ENCODE measurements at places on chromosomes 7 and 10.

- no peak for DNase-seq
Measured at GRCh38 chr10:69878038-69878437, 76.3 kb downstream of the COL13A1 start.

- no peak for DNase-seq
Measured at GRCh38 chr10:84179059-84179710, 5.6 kb downstream of the GPR15LG start.

DNA sequence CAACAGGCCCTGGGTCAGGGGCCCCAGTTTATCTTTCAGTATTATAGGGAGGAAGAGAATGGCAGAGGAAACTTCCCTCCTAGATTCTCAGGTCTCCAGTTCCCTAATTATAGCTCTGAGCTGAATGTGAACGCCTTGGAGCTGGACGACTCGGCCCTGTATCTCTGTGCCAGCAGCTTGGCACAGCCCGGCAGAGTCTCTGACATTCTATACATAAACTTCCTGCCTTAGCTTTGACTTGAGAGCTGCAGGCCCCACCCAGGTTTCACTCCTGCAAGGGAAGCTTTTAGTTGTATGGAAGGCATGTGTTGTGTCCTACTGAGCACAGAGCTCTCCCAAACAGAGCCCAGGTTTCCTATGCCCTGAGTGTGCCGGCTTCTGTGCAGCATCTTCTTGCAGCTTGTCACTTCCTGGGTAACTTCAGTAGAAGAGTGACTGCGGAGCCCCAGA is 205.6 kb upstream of the PRSS58 start:
- DNase-seq: no peak

GRCh38 chr7:93636276-93636675 is 61.8 kb upstream of the CALCR start:
- no peak for DNase-seq

- no peak for DNase-seq
Measured at GRCh38 chr7:8719102-8719501, 285.7 kb downstream of the NXPH1 start.

- DNase-seq: no peak
Measured at GRCh38 chr7:42227021-42227420, 10.0 kb downstream of the GLI3 start.

DNA sequence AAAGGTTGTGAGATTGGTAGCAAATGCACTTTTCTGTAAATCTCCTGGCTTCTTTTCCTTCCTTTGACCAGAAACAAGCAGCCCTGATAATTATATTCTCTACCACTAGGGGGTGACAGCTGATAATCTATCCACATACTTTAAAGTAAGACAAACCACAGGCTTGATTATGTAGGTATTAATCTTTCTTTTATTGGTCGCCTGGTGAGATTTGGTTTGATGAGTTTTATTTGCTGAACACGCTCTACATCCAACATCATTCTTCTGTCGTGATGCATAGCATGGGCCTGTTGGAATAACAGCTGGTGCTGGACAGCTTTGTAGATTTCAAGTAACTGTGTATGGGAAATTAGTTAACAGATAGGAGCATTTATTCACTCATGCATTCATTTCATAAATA is 63.5 kb downstream of the ZNF365 start:
- DNase-seq: peak; percentile 45

- DNase-seq: no peak
Measured at GRCh38 chr10:124724279-124725027, 19.7 kb downstream of the FAM53B start.

DNA sequence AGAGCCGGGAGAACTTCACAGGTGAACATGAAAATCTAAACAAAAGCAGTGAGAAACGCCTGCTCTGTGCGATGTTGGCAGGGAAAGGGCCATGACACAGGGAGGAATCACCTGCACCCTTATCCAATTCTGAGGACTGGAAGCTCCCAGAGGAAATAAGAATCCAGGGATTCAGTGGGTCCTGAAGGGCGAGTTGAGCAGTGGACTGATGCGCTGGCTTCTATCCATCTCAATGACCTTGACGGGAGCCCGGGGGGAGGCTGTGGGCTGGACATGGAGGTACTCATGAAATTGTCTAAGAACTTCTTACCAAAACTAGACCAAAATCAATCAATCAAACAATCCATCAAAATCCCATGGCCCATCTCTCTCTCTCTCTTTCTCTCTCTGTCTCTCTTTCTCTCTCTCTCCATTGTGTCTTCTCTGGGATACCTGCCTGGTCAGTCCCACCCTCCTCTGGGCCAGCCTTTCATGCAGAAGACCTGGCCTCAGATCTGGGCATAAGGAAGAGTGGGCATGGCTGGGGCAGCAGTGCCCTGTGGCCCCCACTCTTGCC is 7.2 kb downstream of the CPXM2 start:
- DNase-seq: no peak

GRCh38 chr7:47330561-47331178 is 251.2 kb downstream of the TNS3 start:
- DNase-seq: no peak

DNA sequence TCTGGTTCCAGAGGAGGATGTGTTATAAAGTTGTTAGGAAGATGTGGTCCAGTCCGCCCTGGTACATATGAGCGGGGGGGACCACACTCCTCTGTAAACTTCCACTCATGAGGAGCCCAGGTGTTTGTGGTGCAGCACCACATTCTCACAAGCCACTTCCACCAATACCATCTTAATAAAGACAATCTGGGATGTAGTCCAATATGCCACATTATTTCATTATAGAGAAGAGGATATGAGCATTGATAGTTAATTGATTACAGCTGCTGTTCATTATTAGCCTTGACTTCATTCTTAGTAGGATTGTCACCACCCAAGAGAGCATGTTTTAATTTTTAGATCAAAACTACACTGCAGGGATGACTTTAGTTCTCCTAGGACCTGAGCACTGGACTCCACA is 40.5 kb downstream of the ERCC6 start:
- DNase-seq: no peak
